Central memory CD4-positive, alpha-beta T cell (primary cell): ENCODE measurements at places on chromosomes 5 and 9.

GRCh38 chr5:40932766-40933165 lies 23.5 kb downstream of the C7 start:
- DNase-seq: no peak

- DNase-seq: no peak
Measured at GRCh38 chr5:39906146-39906545, 481.4 kb upstream of the DAB2 start.

DNA sequence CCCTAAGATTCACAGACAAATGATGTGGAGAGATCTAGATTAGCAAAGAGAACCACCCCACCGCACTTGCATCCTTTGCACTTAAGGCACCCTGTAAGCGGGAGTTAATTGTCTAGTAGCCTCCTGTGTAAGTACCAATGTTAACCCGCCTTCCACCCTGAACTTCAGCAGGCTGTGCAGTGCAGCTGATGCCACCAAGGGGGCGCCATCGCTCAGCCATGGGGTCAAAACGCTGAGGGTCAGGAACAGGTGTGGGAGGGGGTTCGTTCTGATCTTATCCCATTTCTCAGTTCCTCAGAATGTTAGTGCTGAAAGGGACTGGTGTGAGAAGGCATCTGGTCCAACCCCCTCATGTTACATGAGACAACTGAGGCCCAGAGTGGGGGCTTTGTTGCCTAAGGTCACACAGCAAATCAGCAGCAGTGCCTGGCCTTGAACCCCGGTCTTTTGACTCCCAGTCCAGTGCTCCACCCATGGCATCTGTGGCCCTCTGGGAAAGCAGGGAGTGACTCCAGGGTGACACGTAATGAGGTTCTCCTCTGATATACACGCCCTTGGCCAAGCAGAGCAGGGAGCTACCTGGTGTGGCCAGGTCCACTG lies 57.3 kb downstream of the CYFIP2 start:
- no peak for DNase-seq

- DNase-seq: no peak
Measured at GRCh38 chr9:27142299-27142930, 33.4 kb downstream of the TEK start.

DNA sequence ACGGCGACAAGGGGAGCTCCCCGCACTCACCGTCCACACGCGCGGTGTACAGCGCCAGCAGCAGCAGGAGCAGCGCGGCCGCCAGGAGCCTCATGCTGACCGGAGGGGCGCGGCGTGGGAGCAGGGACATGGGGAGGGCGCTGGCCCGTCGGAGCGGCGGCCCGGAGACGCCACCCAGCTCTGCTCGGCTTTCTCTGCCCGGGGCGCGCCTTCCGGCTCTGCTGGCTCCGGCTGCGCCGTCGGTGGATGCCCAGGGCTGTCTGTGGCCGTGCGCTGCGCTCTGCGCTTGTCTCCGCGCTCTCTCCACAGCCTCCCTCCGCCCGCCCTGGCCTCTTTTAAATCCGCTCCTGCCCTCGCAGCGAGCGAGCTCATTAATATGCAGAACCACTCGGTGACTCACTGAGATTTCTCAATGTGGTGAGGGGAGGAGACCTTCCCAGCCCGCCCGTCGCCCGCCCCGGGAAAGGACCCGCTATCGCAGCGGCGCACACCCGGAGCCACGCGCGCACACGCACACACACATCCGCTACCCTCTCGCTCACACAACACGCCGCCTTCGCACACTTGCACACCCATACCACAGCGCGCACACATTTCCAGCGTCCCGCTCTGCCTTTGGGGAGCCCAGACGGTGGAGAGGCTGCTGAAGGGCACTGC lies at the start of gene CXCL14:
Gene CXCL14, minus strand, starts transcription at position 307 of the 657 bp plus-strand sequence. Its CDS starts 213 bp downstream, at position 94.
- no peak for DNase-seq

GRCh38 chr5:101580591-101580990 lies 677.5 kb upstream of the ST8SIA4 start:
- no peak for DNase-seq

GRCh38 chr9:95516221-95516733 lies 494 bp downstream of the PTCH1 start:
- peak; percentile 5 for DNase-seq

GRCh38 chr5:103808464-103809106 lies 246.0 kb upstream of the NUDT12 start:
- no peak for DNase-seq

- no peak for DNase-seq
Measured at GRCh38 chr5:138968601-138969000, 93.5 kb upstream of the LRRTM2 start.

DNA sequence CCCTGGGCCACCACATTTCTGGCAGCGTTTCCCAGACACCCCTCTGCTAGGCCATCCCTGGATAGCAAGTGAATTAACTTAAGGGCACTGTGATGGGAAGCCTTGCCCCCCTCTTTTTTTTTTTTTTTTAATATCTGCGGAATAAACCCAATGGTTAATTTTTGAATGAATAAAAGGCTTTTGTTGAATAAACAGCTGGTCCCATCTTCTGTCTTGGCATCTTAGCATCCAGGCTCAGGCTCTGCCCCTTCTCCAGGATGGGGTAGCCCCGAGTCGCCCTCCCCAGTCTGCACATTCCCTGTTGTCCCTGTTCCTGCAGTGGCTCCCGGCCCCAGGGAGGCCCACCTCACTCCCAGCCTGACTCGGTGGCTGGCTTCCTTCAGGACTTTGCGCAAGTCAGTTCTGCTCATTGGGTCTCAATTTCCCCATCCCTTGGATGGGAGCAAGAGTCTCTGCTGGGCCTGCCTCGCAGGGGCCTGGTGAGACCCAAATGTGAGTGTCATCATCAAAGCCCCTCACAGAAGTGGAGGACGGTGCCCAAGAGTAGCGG lies 29.0 kb upstream of the HMCN2 start:
- no peak for DNase-seq

DNA sequence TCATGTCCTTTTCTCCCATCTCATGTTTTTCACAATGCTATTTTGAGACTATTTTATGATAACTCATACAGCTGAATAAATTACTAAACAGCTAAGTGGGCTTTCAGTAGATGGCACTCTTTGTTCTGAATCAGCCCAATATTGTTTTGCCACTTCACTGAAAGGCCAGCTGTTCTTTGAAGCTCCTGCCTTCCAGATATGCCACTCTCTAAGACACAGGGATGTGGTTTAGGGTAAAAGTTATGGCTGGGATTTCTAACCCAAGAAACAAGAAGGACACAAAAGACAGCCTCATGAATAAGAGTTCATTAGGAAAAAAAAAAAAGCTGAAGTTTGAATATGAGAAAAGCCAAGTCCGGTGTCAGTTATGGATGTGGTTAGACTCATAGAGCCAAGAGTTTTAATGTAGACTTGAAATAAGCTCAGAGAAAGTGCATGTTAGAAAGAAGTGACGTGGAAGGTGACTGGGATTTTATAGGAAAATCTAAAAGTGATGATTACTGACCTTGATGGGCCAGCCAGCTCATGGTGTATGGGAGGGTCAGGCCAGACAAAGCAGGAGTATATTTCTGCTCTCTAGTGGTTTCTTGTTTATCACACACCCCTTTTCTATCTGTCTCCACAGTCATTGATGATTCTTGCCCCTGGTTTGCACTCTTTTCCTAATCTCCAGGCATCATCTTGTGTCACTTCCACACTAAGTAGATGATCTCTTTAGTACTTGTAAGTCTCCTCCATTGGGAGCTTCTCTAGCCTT lies 488.5 kb downstream of the NR2F1-AS1 start:
- DNase-seq: no peak

DNA sequence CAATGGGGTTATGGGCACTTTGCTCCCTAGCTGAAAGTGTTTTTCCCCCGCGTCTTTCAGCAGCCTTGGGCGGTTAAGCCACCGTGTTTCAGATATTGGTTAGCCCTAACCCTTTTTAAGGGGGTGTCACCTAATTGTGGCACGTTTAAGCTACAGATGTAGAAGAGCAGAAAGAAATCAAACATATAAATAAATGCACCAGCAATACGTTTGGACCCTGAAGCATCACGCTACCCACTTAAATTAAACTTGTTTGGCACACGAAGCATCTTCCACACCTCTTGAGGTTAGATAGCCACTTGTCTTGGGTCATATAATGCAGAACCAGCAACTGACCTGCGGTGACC lies 768 bp downstream of the YTHDC2 start:
- no peak for DNase-seq

DNA sequence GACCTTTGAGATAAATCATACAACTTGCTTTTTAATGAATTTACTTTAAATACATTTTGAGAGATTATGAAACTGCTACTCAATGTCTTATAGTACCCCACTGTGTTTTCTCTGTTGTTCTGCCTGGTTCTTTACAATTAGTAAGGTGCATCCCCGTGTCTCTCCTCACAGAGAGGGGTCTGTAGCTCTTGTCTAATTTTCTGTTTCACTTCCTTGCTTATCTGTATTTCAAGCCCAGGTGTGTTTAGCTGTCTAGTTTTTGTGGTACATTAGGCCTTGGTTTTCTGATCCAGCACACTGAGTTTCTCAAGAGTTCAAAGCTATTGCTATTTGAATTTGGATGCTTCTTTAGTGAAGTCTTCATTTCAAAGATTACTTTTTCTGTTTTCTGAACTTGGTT lies 105.1 kb downstream of the MAST4 start:
- DNase-seq: no peak

DNA sequence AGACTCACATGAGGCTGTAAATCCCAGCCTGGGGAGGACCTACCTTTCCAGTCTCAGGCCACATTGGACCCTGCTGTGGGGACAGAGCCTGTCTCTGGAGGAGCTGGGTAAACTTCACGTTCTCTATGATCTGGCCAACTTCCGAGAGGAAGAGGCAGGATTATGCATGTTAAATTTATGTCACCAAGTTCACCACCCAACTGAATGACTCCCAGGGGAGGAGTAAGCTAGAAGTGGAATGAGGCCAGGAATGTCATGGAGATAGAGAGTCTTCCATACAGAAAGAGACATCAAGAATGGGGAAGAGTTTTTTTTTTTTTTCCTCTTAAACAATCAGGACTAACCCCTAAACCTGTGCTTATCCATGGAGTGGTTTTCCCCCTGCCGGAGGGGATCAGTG lies 90.3 kb upstream of the PALM2AKAP2 start:
- DNase-seq: no peak

- no peak for DNase-seq
Measured at GRCh38 chr5:54845567-54845941, 139.8 kb downstream of the ESM1 start.

DNA sequence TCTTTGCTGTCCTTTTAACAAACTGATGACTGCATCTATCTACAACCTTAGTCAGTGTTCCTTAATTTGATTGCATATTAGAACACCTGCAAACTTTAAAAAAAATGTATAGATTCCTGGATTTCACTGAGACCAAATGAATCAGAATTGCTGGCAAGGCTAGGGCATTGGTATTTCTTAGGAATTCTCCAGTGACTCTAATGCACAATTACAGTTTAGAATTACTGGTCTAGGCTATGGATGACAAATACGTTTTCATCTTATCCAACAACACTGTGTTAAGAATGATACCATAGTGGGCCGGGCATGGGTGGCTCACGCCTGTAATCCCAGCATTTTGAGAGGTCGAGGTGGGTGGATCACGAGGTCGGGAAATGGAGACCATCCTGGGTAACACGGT lies 545.9 kb upstream of the RIOK2 start:
- DNase-seq: no peak

DNA sequence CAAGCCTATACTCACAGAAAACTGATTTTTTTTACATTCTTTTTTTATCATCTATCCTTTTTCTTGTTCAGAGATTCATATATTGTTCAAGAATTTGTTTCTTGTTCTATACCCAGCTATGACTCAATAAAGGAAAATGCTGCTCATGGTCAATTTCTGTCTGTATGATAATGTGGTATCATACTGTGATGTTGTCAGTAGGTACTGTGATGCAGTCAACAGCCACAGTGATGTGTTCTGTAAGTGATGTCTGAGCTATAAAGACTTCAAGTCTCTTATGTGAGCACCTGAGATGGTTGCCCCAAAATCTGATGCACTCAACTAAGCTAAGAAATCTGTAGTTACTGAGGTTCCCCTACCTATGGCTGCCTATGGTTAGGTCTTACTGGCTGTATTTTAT lies 294.2 kb upstream of the GRIN3A start:
- no peak for DNase-seq

DNA sequence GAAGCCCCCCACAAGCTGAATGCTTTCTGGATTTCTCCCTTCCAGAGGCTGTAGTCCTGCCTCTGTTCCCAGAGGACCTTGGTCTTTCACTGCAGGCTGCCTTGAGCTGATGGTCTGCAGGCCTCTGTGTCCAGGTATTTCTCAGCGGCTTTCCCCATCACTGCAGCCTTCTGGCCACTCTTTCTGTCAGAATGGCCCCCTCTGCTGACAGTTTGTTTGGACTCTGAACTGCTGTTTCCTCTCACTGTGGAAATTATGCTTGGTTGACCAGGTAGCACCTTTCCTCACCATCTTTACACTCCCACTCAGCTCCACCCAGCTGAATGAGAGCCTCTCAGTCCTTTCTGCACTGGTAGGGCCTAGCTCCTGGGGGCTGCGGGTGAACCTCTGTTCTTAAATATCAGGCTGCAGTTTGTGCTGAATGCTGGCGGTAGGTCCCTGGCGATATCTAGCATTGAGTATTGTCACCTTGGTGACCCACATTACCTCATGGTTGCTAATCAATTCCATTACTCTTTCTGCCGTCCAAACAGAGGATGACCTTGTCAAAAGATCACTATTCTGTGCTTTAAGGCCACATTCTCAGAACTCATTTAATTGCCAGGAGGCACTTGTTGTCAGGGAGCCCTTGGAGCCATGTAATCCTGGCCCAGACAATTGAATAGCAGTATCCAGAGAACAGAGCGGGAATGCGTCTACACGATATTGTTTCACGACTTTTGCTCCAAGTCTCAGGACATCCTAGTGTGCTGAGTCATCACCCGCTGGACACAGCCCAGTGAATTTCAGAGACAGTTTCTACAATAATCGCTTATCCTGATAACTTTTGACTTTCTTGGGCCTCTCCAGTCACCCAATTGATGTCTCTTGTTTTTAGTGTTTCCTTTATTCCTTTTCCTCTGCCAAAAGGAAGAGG lies 230.2 kb downstream of the TENT4A start:
- DNase-seq: no peak

DNA sequence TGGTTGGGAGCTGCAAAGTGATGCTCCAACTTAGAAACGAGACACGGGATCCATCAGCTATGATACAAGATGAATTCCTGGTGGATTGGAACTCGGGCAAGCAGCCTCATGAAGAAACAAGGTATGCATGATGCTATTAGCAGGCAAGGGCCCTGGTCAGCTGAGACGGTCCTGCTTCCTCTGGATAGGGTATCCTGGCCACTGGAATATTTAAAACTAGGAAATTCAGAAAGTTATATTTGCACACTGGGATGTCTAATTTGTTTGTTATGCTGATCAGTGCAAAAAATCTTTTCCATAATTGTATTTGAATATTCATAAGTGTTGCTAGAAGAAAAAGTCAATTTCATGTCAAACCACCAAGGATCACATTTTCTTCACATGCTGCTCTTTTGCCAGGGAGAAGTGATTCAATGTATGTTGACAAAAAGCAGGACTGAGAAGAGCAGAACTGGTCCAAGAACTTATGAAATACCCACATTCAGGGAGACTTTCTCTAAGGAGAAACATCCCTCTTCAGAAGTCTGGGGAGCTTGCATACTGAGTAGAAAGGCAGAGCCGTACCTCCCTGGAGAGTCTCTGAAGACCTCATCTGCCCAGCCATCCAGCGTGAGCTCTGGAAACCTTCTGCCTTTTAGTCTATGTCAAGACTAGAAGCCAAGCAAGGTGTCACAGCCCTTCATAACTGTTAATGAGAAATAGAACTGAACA lies 6.7 kb upstream of the NXNL2 start:
- no peak for DNase-seq
